ENCODE measurements at places on chromosomes 12 and 14. TPM values are rescaled to one million over a fixed set of nuclear protein-coding genes. Genes with fewer than 3 reads are reported as not detected.
A peak's percentile ranks its signal among the peaks of the same experiment; 100 is the strongest.

Gene NIN
- 34.9 TPM for total RNA-seq

Gene KRT75
- total RNA-seq, result not detected

Gene TAS2R13
- total RNA-seq, result 2.4 TPM

Gene SLC24A4
- 1.2 TPM for total RNA-seq

Gene TC2N
- 12.7 TPM for total RNA-seq

Gene TRHDE
- 4.8 TPM for total RNA-seq

Gene SRRM4
- total RNA-seq, result 0.10 TPM

Gene RPL6
- 889 TPM for total RNA-seq

Gene ADGRD1
- total RNA-seq, result 178 TPM

Gene GARIN6
- total RNA-seq, result not detected

- peak; percentile 38 for DNase-seq
Observed at GRCh38 chr12:117192057-117192456, 1.8 kb upstream of the FBXO21 start.

GRCh38 chr14:31949709-31950108 lies 127.4 kb upstream of the ARHGAP5 start:
- no peak for DNase-seq

- DNase-seq, result no peak
Observed at GRCh38 chr12:4615667-4616066, 33.2 kb downstream of the AKAP3 start.

- DNase-seq, result no peak
Observed at GRCh38 chr12:103169-103981, 36.8 kb downstream of the IQSEC3 start.

GRCh38 chr14:35292770-35293561 lies 784 bp downstream of the PSMA6 start:
- DNase-seq, result no peak
